Hindlimb muscle (tissue), 1 donor: ENCODE measurements at places on chromosomes 1 and 21.

- no peak for DNase-seq
Observed at GRCh38 chr1:244100704-244101453, 49.8 kb downstream of the ZBTB18 start.

GRCh38 chr1:98130408-98130807, 209.6 kb upstream of the DPYD start:
- no peak for DNase-seq

DNA sequence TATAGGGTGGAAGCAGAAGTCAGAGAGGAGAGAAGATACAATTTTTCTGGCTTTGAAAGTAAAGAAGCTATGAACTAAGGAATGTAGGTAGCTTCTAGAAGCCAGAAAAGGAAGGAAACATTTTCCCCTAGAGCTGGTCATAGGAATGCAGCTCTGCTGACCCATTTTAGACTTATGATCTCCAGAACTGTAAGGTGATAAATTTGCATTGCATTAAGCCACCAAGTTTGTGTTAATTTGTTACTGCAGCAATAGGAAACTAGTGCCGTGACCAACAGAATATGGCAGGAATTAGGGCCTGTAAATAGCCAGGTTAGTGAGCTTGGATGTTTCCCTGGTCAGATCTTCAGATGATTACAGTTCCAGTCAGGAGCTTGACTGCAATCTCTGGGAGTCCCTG, 244.3 kb upstream of the C1orf105 start:
- DNase-seq: no peak

- DNase-seq: peak; percentile 82
Observed at GRCh38 chr21:20997636-20998455, at the start of gene NCAM2. TSS of gene NCAM2 (plus strand) at chr21:20998409.

DNA sequence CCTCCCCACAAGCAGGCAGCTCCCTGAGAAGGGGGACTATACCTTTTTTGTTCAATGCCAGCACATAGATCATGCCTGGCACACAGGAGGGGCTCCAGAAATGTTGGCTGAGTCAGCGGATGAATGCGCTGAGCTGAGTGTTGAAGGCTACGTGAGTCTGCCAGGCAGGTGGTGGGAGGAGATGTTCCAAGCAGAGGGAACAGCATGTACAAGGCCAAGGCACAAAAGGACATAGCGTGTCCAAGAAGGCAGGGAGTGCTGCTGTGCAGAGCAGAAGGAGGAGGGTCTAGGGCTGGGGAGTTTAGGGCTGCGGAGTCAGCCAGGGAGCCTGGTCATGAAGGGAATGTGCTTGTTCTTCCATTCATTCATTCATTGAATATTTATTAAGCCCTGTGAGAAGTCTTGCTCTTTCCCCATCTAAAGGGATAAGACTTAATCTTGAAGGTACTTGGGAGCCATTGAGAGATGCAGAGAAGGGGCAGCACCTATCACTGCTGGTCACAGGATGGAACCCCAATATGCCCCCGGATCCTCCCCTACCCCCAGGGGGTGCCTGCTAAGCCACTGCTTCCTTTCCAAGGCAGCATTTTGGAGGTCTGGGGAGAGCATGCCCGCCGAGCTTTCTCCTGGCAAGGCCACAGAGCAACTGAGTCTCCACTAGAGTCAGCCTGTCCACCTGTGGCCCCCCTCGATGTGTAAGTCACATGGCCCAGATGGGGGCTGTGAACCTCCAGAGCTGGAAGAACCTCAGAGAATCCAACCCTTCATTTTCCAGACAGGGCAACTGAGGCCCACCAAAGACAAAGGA, 31.2 kb upstream of the LAPTM5 start:
- no peak for DNase-seq

DNA sequence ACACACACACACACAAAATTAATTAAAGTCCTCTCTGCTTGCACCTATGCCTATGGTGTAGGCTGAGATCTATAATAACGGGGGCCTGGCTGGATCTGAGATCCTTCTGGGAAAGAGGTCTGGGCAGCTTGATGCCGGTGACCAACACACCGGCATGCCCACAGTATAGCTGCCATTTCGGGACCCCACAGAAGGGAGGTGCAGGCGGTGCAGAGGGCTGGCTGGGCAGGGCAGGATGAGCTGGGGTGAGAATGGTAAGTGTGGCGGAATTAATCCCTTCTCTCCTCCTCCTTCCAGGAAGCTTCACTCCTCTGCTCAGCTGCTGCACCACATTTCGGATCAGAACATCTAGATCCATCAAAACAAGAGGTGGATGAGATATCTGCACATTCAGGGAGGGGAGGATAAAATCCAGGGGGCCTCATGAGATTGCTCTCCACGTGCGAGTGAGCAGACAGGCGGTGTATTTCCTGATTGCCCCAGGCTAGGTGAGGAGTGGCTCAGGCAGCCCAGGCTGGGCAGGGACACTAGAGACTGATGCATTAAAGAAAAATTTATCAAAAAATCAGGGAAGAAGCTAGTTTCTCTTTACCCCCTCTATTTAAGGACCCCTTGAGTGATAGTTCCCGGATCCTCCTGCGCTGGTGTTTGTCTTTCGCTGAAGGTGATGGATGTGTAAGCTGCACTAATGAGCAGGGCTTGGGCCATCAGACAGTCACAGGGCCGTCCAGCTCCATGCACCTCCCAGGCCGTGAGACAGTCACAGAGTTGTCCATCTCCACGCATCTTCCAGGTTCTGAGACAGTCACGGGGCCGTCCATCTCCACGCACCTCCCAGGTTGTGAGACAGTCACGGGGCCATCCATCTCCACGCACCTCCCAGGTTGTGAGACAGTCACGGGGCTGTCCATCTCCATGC, 449.9 kb downstream of the PTPRU start:
- no peak for DNase-seq

GRCh38 chr1:92277105-92277723, 21.6 kb downstream of the GLMN start:
- DNase-seq: no peak
